NCI-H446 treated with DMSO at 0.1 percent for 48 hours (cell line): ENCODE measurements at places on chromosomes 6 and 20.
A peak's percentile ranks its signal among the peaks of the same experiment; 100 is the strongest.

- DNase-seq: no peak
Measured at GRCh38 chr20:44405257-44405656, 49.8 kb downstream of the HNF4A start.

GRCh38 chr20:48743807-48744206 lies 84.0 kb downstream of the PREX1 start:
- DNase-seq: no peak

DNA sequence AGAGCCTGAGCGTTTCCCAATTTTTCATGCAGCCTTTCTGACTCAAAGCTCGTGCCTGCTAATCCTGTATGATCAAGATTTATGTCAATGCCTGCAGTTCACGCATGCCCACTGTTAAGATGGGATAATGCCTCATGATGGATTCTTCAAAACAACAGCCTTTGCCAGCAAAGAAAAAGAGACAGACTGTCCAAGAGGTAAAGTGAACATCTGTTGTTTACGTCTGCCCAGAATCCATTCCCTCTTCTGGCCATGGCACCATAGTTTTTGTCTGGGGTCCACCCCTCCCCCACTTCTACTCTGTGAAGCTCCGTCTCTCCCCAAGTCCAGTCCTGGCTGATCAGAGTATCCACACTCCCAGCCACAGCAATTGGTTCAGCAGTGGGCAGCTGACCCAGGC lies 91.9 kb upstream of the EYA2 start:
- DNase-seq: peak; percentile 95

- no peak for DNase-seq
Measured at GRCh38 chr6:150592377-150592995, 7.2 kb upstream of the PLEKHG1 start.

DNA sequence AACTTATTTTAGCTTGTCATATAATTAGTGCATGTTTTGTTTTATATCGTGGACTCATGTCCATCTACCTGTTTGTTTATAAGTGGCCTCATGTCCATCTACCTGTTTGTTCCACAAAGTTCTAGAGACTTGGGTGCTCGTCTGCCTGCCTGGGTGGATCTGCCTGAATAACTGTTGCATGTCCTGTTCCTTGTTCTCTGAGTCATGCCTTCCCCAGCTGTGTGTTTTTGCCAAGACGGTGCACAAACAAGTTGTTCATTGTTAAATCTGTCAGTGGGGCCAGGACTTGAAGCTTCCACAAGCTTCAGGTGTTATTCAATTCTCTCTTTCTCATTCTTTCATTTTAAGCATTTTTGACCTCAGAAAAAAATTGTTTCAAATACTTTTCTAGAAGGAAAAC lies 358.0 kb upstream of the CITED2 start:
- DNase-seq: no peak

DNA sequence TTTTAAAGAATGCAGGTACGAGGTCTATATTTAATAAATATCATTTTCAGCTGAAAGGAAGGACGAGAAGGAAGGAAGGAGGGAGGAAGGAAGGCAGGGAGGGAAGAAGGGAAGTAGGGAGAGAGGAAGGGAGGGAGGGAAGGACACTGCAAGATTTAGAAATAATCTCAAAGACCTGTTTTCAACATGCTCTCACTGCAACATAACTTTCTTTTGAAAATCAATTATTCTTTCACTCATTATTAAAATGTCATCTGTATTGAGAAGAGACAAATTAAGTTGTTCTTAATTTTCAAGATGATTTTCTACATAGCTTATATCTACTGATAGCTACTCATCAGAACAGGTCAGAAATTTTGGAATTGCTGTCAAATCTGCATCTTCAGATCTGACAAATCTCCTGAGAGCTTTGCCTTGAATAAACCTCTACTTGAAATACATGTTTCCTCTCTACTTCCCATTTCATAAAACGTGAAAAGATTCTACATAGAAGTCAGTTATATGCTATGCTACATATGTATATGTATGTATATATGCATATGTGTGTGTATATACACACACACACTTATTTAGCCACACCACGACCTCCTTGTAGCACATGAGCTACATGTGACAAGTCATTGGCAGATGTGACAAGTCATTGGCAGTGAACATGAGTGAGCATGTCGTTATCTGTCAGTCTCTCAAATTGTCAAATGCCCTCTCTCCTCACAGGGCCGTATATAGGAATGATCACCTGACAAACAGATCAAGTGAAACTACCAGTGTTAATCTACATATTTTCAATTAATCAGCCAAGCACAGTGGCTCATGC lies 241.6 kb downstream of the LY86 start:
- DNase-seq: no peak

DNA sequence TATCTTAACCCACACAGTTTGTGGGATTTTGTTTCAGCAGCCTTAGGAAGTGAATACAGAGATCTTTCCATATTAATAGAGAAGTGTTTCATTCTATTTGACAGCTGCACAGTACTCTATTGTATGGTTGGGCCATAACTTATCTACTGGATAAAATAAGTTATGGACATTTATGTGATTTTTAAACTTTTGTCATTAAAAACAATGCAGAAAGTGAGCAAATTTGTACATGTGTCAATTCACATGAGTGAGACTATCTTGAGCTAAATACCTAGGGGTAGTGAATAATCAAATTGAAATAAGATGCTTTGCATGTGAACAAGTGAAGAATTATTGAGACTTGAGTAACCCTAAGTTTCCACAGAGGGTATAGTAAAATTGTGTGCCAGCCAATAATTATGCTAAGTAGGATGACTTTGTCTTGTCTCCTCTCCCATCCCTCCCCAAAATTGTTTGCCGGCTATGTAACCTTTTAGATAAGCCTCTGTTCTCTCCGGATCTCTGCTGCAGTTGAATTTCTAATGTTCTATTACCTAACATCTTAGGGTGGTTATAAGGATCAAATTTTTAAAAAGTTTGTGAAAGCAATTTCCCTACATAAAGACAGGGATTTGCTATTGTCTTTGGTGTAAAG lies 33.3 kb upstream of the TPBG start:
- DNase-seq: no peak

GRCh38 chr20:7994809-7995208 lies 24.8 kb downstream of the TMX4 start:
- no peak for DNase-seq

GRCh38 chr20:32003325-32003724 lies 6.9 kb upstream of the CCM2L start:
- no peak for DNase-seq

- DNase-seq: no peak
Measured at GRCh38 chr20:8755340-8756118, 313.4 kb upstream of the PLCB4 start.

DNA sequence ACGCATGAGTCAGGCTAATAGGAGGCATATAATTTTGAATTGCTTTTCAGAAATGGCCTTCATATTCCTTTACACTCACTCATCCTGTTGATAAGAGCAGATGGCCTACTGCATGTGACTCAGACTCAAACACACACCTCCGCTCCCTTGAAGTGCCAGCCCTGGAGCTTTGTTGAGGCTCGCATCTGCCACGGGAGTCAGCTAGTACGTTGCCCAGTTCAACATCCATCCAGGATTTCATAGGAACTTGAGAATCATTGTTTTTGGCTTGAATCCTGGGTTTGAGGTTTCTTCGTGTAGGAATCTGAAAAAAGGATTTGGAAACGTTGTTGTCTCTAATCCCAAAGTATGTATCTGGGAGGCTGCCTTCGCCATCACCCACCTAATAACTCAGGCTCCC lies 87.4 kb upstream of the JAG1 start:
- peak; percentile 79 for DNase-seq

- DNase-seq: no peak
Measured at GRCh38 chr6:17132967-17133366, 31.1 kb downstream of the STMND1 start.

- DNase-seq: no peak
Measured at GRCh38 chr20:62525014-62525413, 49.2 kb upstream of the GATA5 start.

DNA sequence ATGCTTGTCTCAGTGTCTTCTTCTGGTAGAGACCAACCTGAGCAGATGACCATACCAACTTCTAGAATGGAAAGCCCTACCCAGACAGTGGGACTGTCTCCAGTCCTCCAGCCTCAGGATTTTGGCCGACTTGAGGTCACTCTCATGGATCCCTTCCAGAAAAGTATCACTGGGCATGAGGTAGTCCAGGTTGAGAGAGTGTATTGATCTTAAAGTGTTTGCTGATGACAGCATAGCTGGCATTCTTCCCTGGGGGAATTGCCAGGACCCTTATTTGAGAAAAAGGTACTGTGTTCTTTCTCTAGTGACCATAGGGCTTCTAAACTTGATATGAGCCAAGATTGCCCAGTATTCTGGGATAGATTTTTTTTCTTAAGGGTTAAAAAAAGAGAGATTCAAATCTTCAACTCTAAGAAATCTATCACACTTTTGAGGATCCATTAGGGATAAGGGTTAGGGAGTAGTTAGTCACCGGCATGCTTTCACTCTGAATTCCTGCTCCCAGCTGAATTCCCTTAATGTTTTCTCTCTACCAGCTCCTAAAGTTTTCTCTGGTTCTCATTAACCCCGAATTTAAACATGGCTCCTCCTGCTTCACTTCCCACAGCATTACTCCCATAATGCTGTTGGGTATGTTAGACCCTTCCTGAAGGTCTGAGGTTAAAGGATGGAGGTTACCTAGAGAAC lies 73.6 kb upstream of the FLRT3 start:
- DNase-seq: no peak
